ENCODE measurements at places on chromosomes 4 and X.

DNA sequence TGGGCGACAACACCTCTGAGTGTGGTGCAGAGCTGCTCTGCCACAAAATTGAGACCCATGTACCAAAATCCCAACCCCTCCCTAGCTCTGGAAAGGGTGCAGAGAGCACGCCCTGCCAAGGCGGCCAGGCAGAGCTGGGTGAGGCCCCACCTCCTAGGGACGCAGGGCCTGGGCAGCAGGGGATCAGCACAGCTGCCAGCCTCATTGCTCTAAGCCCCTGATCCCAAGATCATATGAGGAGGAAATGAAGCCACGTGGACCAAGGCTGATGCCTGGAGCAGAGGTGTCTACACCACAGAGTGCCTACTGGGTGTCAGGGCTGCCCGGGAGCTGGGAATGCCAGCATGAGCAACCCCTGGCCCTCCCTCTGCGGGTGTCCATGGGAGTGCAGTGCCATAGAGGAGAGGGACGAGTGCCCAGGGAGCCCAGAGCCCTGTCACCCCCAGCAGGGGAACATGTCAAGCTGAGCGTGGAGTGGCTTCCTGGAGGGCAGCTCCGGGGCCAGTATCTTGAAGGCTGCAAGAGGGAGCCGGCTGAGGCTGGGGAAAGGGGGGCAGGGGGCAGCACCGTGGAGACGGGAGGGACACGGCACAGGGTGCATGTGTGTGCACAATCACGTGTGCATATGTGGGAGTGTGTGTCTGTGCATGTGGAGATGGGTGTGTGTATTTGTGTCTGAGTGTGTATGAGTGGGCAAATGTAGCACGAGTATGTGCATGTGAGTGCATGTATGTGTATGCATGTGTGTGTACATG, 63.9 kb upstream of the PSAPL1 start:
- no peak for DNase-seq

GRCh38 chr4:80070880-80071603, 2.0 kb downstream of the ANTXR2 start:
- no peak for DNase-seq

DNA sequence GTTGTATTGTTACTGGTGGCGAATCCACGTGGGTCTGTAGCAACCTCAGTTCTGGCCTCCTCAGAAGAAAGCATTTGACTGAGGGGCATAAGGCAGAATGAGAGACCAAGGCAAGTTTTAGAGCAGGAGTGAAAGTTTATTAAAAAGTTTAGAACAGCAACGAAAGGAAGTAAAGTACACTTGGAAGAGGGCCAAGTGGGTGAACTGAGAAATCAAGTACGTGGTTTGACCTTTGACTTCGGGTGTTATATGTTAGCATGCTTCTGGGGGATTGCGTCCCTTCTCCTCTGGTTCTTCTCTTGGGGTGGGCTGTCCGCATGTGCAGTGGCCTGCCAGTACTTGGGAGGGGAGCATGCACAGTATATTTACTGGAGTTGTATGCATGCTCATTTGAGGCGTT, 232.7 kb upstream of the GATB start:
- DNase-seq, result no peak

GRCh38 chrX:7083468-7084396, 63.8 kb upstream of the STS start:
- DNase-seq, result no peak

DNA sequence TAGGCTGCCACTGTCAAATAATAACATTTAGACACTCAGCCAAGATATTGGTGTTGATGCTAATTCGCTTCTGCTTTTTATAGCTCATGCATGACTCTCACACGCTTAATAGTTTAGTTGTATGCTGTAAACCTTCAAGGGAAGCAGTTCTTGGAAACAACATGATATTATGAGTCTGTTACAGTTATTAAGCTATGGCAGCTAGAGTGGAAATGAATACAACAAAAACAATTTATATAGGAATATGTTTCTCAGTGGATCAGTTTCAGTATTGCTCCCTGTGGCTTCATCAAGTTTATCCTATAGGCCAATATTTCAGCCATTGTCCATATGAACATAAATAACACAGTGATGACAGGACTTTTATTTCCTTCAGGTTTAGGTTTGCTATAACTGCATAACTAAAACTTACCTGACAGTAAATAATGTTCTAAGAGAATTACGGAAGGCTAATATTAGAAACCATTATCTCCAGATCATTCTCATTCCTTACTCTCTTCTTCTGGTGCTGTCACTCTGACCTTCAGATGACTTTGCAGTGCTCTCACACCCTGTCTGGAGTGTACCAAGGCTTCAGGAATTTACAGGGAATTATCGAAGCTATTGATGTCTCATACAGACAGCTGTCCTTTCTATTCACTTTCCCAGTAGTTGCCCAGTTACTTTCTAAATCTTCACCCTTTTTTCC, 555.0 kb downstream of the ANKRD50 start:
- no peak for DNase-seq

DNA sequence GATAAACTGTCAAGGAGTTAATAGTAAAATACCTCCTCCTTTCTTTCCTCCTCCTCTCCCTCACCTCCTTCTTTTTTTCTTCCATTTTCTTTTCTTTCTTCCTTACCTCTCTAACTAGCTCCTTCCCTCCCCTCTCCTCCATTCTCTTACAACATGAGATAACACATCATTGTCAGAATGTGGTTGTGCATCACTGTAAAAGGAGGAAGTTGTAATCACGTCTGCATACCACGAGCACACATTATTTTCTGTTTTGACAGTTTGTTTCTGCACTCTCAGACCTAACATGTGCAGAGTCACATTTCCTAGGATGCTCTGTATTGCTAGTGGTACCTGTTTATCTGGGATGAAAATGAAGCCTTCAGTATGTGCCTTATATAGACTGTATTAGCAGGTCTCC, 9.1 kb downstream of the SLIT2 start:
- no peak for DNase-seq

DNA sequence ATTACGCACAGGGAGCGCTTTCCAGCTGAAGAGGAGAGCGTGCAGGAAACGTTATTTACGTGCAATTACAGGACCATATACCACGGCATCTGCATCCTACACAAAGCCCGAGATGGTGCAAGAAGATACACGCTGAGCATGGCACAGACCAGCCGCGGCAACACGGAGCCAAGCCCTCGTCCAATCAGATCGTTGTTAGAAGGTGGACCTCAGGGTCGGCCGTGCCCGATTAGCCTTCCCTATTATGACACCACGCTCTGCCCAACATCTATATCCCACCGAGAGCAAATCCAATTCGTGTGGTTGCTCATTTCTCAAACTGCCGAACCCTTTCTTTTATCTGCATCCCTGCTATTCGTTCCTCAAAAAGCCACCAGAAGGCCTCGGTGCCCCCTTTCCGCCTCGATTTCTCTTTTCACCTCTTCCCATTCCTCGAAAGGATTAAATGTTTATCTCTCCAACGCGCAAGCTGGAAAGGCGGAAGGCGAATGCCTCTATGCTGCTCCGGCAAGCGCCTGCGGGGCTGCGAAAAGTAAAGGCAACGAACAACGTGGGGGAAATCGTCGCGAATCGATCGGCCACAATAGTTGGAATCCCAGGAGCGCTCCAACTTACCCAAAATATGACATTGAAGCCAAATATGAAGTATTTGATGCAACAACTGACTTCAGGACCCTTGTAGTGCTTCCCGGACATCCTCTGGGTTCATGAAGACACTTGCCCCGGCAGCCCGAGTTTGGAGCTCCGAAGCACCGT, 702 bp downstream of the TSPAN5 start:
- DNase-seq, result peak; percentile 33

- DNase-seq, result no peak
Observed at GRCh38 chr4:38562751-38563198, 101.2 kb upstream of the KLF3 start.

GRCh38 chr4:1195109-1195671, 22.8 kb upstream of the SPON2 start:
- DNase-seq, result no peak

- DNase-seq, result no peak
Observed at GRCh38 chr4:183873409-183874185, 31.5 kb upstream of the STOX2 start.

- DNase-seq, result no peak
Observed at GRCh38 chr4:33357121-33357520, 2637.0 kb downstream of the PCDH7 start.

- no peak for DNase-seq
Observed at GRCh38 chr4:135277980-135278315, 1076.4 kb upstream of the PABPC4L start.

GRCh38 chrX:92209936-92210335, 430.8 kb downstream of the PCDH11X start:
- no peak for DNase-seq

DNA sequence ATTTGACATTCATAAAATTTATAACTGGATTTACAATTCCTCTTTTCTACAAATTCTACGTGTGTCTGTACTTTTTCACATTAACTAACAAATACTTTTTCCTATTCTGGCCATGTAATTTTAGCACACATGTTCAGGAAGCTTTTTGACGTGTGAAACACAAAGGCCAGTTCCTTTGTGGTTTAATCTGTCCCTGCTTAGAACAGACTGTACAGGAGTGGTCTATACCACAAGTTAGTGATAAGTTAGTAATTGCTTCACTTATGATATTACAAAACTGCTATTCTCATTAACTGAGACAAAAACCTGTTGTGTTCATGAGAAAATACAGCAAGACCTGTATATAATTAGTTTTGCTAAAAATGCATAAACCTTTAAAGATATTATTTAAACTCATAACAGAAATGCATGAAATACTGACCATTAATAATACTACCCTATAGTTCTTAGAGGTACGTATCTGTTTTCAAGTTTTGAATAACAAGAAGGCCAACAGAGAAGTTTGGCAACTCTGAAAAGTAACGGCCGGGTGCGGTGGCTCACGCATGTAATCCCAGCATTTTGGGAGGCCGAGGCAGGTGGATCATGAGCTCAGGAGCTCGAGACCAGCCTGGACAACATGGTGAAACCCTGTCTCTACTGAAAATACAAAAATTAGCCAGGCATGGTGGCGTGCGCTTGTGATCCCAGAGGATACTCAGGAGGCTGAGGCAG, 13.7 kb upstream of the AREG start:
- DNase-seq, result no peak

GRCh38 chr4:14827111-14827510, 175.2 kb upstream of the CPEB2 start:
- DNase-seq, result no peak

- DNase-seq, result no peak
Observed at GRCh38 chrX:7158468-7158990, 10.6 kb upstream of the PUDP start.

DNA sequence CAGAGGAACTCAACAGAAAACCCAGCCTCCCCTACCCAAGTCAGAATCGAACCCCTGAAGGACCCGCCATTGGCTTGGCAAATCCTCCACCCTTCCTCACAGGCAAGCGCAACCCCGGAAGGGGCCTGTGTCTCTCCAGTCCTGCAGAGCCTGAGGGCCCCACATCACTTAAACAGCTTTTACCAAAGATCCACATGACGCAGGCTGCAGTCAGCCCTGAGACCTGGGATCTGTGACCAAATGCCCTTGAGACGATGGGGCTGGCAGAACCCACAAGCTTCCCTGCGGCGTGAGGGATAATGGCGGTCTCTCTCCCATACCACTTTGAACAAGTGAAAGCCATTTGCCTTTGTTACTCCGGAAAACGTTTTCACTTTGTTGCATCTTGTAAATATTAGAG, 54.9 kb downstream of the ACOX3 start:
- DNase-seq, result no peak

DNA sequence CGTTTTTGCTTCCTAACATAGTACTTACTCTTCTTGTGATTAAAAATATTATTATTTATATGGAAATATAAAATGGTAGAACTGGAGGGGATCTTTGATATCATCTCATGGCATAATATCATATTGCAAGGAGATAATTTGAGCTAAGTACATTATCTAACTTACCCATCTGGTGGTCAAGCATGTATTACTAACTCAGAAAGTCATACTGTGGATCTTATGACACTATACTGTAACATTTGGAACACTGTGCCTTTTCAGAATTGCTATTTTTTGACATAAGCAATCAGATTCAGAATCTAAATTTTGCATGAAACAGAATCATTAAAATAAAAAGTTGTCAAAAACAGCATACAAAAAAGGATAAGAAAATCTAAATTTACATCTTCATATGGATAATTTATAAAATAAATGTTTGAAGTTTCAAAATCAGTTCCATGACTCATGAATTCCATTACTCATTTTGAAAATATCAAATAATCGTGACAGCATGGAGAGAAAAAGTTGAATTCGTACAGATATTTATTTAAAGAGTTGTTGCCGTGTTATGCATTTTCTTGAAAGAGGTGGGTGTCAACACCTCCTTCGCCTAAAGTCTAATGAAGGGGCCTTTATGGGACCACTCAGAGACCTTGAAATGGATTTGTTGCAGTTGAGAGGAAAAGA, 928.1 kb downstream of the PDHA2 start:
- no peak for DNase-seq

- no peak for DNase-seq
Observed at GRCh38 chr4:41150401-41150800, 63.9 kb downstream of the APBB2 start.

GRCh38 chr4:72365981-72366380, 203.0 kb downstream of the ADAMTS3 start:
- DNase-seq, result no peak

DNA sequence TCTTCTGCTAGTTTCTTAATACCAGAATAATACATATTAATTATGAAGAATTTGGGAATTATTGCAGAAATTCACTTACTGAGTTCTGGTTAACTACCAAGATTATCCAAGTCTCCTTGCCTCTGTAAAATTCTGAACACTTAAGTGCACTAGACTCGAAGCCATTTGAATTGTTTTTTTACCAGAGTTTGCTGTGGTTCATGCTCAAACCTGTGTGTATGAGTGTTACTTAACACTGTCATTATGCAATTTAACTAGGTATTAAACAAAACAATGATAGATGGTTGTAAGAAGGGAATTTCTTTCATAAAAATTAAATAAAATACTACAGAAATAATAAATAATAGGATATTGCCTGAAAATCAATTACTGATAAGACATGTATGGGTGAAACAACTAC, 145.6 kb upstream of the FAT4 start:
- no peak for DNase-seq

- DNase-seq, result no peak
Observed at GRCh38 chr4:52612341-52612740, 46.8 kb downstream of the USP46 start.

DNA sequence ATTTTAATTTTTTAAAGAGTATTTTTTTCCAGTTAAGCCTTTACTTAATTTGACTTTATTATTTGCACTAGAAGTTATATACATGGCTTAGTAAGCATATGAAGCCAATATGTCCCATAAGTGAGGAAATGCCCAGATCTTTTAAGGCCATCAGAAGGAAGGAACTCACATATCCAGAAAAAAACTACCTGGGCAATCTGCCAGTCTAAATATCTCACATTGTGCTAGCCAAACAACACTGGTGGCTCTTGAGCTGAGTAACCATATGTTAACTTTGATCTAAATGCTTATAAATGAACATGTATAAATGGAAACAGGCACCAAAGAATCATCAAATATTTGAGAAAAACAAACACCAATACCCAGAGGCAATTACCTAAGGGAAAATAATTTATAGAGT, 138.6 kb upstream of the APOOL start:
- no peak for DNase-seq

GRCh38 chr4:113908829-113909228, 70.6 kb downstream of the ARSJ start:
- no peak for DNase-seq

Measured in activated CD8-positive, alpha-beta memory T cell treated with anti-CD3 and anti-CD28 coated beads for 48 hours (primary cell).